ENCODE measurements at places on chromosomes 2 and 18.

GRCh38 chr18:7616661-7617060, 49.5 kb downstream of the PTPRM start:
- DNase-seq = peak; percentile 49

GRCh38 chr2:40279482-40279881, 172.4 kb downstream of the SLC8A1 start:
- DNase-seq = no peak

- DNase-seq = peak; percentile 76
These were observed 46.6 kb upstream of the TCF4 start for GRCh38 chr18:55634545-55634944.

DNA sequence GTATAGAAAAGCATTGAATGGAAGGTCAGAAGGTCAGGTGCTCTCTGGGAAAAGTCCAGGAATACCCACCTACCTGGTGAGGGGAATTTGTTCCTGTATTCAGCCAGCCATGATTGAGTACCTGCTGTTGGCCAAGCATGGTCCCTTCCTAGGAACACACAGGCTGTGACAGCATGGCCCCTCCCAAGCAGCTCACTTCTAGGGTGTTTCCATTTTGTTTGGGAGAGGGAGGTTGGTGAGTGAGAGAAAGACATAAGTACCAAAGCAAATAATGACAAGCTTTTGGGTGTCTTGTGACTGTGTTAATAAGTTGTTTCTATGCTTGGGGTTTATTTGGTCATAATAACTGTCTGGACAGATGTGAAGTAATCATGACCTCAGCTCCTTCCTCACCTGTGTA, 46.3 kb downstream of the CABLES1 start:
- no peak for DNase-seq

DNA sequence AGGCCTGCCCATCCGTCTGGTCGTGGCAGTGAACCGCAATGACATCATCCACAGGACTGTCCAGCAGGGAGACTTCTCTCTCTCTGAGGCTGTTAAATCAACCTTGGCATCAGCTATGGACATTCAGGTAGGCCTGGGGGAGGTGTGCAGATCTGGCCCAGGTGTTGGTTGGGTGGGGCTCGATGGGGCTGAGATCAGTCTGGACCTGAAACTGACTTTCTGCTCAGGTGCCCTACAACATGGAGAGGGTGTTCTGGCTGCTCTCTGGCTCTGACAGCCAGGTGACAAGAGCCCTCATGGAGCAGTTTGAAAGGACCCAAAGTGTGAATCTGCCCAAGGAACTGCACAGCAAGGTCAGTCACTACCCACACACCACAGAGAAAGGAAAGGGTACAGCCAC, 12.6 kb downstream of the THNSL2 start:
- DNase-seq = no peak
